ENCODE measurements at places on chromosomes 16 and 17. TPM values are rescaled to one million over a fixed set of nuclear protein-coding genes. Genes with fewer than 3 reads are reported as not detected.

KRTAP1-1 gene
- not detected for total RNA-seq

CPNE7 gene
- not detected for total RNA-seq

RNF157 gene
- 6.8 TPM for total RNA-seq

BAHCC1 gene
- 8.4 TPM for total RNA-seq

CENPX gene
- total RNA-seq = 20.9 TPM

TBC1D3G gene
- total RNA-seq = not detected

BEAN1 gene
- total RNA-seq = not detected

DHRS7C gene
- 163 TPM for total RNA-seq

WNT9B gene
- total RNA-seq = not detected

Measured in skeletal muscle tissue (tissue), 5 donors.